ENCODE measurements at places on chromosomes 1 and 21.

- DNase-seq: no peak
These were observed 117.4 kb downstream of the DMRTA2 start for GRCh38 chr1:50305808-50306207.

- no peak for DNase-seq
These were observed 19.8 kb downstream of the SERINC2 start for GRCh38 chr1:31432592-31433395.

- no peak for DNase-seq
These were observed 323.3 kb downstream of the PAPPA2 start for GRCh38 chr1:176786274-176786673.

DNA sequence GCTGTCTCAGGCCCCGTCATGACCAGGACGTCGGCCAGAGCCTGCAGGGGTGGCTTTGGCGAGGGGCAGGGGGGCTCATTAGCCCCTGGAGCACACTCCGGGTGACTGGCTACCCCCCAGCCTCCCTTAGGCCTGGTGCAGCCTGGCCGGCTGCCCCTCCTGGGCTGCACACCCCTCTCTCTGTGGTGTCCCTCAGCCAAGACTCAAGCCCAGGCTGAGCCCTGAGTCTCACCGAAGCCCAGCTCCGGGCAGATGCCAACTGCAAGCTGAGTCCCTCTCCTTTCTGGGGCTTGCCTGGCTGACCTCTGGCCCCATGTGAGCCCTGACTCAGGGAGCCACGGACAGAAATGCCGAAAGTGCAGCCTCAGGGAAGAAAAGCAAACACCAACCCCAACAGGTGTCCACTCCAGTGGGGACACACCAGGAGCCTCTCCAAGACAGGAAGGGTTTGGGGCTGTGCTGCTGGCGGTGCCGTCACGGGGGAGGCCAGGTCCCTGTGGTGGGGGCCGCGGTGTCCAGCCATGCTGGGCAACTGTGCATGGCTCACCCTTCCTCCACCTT is 5.3 kb upstream of the IBA57 start:
- DNase-seq: no peak

DNA sequence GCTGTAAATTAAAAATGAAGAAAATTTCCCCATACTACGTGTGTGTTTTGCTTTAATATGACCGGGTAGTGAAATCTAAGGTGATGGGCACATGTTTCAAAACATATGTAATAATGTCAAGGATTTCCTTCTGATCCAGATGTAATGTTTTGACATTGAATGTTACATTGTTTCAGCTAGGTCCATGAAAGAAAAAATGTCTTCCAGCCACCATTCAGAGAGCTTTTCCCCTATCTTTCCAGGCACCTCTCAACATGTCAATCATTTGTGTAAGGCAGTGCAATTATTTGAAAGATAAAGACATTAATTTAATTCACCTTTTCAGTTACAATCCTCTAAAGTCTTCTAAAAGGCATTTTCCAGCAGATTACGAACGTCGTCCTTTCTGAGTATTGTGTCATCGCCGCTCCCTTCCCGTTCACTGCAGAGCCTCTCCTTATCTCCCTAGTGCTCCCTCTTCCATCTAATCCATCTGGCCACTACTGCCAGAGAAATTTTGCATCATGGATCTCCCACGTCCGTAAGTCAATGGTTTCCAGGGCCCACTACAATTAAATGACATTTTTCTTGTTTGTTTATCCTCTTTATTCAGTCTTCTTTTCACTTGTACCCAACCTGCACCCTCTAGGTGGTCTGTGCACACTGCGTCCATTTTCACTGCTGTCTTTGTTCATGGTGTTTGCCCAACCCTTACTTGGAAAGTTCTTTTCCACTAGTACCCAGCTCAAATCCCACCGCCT is 1.3 kb upstream of the VAMP3 start:
- no peak for DNase-seq

DNA sequence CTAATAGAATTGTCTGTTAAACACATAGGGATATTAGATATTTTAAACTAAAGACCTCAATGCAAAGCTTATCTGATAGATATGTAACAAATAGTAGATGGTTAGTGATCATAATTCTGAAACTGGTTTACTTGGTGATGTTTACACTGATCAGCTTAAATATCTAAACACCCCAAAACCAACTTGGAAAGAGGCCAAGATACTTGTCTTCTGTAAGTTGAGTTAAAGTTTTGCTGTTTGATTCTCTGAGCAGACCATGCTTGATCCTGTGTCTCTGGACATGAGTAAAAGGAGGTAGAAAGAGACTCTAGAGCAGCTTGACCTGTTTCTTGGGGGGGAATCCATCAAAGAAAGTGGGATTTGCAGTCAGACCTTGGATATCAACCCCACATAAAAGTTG is 107.5 kb downstream of the NEK7 start:
- no peak for DNase-seq

- DNase-seq: no peak
These were observed 57.8 kb upstream of the RAVER2 start for GRCh38 chr1:64686828-64687724.

DNA sequence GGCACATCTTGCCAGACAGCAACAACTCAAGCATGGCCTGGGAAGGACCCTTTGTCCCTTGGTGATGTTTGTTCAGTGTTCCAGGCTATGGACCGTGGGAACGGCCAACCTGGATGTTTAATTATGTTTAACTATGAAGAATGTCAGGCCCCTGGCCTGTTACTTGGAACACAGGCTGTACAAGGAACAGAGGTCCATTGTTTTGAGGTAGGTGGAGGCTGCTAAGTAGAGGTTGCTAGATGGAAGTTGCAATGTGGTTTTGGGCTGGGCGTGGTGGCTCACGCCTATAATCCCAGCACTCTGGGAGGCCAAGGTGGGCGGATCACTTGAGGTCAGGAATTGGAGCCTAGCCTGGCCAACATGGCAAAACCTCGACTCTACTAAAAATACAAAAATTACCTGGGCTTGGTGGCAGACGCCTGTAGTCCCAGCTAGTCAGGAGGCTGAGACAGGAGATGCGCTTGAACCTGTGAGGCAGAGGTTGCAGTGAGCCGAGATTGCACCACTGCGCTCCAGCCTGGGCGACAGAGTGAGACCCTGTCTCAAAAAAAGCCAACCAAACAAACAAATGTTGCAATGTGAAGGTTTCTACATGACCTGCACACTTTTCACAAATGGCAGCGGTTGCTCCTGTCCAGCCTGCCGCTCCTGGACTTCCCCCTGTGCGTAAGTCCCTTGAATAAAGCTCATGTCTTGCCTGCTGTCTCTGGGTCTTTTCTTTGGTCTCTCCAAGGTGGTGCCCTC is 2.5 kb upstream of the LEFTY1 start:
- DNase-seq: no peak

- no peak for DNase-seq
These were observed 4.1 kb downstream of the AXDND1 start for GRCh38 chr1:179369751-179370341.

DNA sequence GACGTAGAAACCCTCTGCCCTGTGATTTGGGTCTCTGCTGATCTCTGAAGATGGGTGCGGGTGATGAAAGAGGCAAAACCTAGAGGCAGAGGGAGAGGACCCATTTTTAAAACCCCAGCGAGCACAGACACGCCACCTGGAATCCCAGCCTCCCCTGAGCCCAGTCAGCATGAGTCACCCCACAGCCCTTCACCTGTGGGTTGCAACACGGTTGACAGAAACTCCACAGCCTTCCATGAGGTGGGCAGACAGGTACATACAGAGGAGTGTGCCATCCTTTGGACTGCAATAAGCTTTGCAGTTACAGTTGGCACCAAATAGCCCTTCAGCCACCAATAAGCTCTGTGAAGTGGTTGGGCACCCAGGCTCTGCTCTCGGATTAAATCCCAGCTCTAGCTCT is 2.1 kb upstream of the GRHL3 start:
- no peak for DNase-seq

GRCh38 chr1:20194224-20194623 is 7.9 kb upstream of the PLA2G2C start:
- DNase-seq: no peak

DNA sequence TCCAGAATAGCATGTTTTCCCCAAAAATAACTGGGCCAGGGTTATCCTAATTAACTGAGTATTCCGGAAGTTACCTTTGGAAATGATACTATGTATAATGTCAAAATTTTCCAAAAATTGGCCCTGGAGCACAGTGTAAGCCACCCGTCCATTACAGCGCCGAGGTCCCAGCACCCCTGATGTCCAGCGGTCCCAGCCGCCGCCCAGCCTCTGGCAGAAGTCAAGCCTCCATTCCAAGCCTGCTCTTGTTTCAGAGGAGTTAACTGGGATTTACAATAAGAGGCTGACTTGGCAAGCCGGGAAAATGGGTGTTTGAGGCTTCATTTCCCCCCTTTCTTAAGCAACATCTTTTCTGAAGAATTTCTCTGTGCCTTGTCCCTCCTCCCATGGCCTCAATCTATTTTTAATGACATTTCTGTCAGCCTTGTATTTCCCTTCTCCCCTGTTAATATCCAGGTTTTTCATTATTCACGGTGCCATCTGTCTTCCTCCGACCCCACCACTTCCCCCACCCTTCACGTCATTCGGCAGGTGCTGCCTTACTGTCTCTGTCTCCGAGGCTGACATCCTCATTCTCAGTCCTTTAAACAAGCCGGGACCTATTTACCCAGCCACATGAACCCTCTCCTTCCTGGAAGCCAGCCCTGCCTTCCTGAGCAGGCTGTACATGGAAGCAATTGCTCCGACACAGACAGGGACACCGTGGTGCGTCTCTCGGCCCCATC is 490.9 kb downstream of the NPHP4 start:
- DNase-seq: no peak

DNA sequence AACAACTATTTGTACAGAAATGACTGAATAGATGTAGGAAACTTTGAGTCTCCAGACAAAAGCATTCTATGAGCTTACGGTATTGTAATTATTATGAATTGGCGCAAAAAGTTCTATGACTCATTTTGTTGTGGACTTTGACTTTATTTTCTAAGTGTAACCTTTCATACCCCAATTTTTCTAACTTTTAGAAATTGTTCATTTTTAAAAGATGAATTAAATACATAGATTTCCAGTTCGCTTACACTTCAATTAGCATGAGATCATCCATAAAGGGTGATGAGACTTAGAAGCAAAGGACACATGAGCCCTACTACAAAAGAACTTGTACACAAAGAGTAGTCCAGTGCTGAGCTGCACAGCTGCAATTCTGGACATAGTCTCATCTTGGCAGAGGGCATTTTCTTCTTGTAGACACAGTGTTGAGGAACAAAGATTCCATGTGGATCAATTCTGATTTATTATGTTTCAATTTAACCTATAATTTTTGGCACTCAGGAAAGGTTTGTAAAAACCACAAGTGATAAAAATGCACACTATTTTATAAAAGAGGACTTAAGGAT is 431.1 kb downstream of the LRRIQ3 start:
- DNase-seq: no peak

GRCh38 chr1:28601696-28602095 is 9.6 kb downstream of the RAB42 start:
- DNase-seq: no peak

- no peak for DNase-seq
These were observed 36.9 kb downstream of the FGGY start for GRCh38 chr1:59333626-59334277.

DNA sequence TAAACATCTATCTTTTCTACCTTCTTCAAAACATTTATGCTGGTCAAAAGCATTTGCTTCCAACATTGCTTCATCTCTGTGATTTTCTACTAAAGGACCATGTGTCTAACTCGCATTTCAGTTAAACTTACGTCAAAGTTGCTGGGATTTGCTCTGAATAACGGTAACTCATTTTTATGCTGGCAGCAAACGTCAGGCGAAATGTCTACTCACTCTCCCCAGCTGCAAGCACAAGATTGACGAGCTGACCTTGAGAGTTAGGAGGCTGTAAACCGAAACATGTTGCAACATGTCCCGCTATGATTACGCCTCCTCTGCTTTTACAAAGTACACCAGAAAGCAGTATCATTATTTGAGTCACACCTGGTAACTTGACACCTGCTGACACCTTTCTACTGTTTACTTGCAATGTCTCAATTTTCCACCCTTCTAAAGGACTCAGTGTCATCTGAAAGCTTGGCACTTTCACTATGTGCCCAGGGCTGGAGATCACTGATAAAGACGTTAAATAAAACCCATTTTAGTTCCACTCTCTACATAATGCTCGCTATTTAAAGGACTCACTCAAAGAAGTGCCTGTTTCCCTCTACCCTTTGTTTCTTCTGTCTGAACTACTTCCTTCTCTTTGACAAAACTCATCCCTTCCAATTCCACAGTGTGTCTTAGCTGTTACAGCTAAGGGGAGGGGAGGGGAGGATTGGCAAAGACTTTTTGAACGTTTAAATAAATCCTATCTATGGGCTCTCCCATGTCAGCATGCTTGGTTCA is 111.9 kb downstream of the PTPN14 start:
- DNase-seq: no peak

DNA sequence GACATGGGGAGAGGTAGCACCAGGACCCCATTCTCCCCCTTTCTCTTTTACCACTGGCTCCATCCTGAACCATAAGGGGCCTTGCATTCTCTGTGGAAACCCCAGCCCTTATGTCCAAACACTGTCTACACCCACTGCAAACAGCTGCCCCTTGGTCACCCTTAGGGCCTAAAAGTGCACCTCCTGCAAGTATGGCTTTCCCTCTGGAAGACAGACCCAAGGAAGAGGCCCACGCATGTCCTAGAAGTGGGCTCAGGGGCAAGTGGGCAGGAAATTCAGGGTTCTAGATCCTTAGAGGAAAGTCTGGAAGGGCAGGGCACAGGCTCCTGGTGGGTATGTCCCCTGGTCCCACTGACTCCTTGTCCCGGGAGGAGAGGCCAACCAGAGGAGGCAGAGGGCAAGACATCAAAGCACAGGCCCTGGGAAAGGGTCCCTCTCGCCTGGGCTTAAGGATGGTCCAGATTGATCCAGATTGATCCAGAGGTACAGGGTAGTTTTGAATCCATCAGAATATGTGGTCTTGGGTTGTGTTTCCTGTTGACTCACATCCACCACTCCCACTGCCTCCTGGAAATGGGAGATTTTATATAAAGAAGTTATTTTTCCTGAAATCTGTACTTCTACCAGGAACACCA is 150.9 kb downstream of the GRIK3 start:
- no peak for DNase-seq

GRCh38 chr21:10616535-10616934 is 95.2 kb downstream of the TPTE start:
- no peak for DNase-seq

- DNase-seq: no peak
These were observed 23.3 kb downstream of the KCNN3 start for GRCh38 chr1:154846565-154847442.

DNA sequence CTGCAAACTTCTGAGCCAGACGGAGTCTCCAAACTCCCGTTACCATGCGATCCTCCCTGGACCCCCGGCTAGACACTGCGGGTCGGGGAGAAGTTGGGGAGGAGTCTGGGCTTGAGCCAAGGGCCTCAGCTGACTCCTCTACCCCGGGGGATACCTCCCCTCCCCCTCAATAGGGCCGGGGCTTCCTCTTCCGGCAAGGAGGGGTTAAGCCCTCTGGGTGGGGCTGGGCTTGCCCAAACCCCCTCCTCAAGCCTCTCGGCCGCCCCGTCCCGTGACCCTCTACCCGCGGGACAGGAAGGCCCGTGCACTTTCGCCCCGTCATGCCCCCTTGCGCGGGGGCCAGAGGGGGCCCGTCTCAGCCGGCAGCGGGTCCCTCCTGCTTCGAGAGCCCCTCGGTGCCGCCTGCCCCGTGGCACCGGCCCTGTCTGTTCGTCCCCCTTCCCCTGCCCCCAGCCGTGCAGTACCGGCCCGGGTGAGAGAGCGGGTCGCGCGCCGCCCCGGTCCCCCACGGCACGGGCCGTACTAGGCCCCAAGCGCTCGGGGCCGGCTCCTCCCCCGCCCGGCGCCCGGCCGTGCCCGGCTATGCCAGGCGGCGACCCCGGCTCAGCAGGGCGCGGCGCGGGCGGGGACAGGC is 652 bp downstream of the ARL8A start:
- no peak for DNase-seq

Measured in stimulated activated CD8-positive, alpha-beta memory T cell treated with anti-CD3 and anti-CD28 coated beads, Interleukin-15, amount 100 ng/mL, for 1 hour (primary cell).